Stimulated activated CD8-positive, alpha-beta memory T cell treated with anti-CD3 and anti-CD28 coated beads, Interleukin-4, amount 100 ng/mL, for 48 hours (primary cell): ENCODE measurements at places on chromosomes 7 and 10.

- DNase-seq: no peak
Measured at GRCh38 chr7:39923091-39923490, 27.0 kb upstream of the CDK13 start.

- DNase-seq: no peak
Measured at GRCh38 chr7:134770676-134771075, 8.8 kb upstream of the CALD1 start.

DNA sequence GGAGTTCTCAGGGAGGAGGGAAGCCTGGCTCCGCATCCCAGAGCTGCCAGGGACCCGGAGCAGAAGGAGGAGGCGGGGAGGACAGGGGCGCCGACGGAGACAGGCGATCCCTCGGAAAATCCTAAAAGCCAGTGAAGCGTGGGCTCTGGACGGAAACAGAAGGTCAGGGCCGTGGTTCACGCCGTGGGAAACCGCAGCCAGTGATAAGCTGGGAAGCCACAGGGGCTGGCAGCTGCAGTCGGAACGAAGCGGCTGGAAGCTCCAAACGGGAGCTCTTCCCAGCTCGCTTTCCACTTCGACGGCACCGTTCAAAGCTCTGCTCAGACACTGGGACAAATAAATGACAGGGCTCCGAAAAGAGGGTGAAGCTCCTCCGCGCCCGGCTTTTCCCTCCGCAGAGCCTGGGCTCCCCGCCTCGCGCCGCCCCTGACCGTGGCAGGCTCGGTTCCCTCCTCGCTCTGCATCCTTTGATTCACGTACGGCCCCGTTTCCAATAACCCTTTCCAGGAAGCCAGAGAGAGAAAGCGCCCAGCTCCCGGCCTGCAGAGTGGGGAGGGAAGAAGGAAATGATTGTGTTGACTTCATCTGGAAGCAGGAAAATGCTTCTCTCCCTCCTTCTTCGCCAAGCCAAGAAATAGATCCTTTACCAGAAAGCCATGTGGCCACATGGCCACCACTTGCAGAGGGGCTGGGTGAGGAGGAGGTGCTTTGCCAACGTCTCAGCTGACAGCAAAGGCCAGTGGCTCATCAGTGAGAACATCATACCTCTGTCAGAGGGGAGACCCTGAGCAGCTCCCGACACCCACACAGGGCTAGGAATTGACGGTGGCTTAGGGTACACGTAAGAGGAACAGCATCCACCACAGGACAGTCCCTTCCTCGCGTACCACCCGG, 57.4 kb downstream of the ADRB1 start:
- no peak for DNase-seq

DNA sequence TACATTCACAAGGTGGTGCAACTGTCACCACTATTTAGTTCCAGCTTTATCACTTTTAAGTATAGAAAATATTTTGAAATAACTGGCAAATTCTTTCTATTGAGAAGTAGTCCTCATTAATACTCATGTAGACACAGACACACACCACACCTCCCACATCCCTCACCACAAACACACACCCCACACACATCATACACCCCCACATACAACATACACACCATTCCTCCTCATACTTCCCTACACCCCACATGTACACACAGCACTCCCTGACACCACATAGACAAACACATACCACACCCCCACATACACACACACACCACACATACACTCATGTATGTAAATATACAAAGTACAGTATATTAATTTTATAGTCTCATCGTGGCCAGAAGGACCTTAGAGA, 178.8 kb downstream of the LRMDA start:
- DNase-seq: no peak

- peak; percentile 39 for DNase-seq
Measured at GRCh38 chr7:144818511-144818910, 17.3 kb downstream of the TPK1 start.

DNA sequence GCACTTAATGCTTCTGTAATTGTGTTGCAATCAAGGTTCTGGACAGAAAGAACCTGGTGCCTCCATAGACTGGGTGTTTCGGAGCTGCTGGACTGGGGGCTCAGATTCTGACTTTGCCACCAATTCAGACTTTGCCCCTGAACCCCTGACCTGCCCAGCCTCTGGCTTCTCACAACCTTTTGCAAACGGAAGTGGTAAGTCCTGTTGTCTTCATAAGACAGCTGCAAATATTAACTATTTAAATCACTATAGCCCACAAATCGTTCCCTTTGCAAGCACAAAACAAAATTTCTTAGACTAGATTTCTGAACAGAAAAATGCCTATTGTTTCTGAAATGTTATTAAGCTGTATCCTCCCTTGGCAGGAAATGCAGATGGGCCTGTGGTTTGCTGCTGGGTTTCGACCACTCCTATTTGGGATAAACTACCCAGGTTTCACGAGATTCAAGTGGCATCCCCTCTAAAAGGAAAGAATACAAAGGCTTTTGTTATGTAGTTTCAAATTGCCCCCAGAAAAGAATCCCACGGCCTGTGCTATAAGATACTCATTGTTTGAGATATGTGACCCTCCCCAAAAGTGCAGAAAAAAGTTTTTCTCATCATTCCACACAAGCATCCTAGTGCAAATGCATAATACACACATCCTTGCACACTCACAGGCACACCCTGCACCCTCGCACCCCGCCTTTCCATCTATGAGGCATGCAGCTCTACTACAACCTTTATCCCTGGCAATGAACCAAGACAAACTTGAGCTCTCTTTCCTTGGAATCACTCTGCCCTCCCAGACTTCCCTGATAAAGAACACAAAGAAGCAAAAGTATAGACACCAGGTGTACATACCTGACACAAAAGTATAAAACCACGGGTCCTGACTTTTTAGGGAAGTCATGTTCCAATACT, 209.1 kb downstream of the PRPF18 start:
- no peak for DNase-seq

DNA sequence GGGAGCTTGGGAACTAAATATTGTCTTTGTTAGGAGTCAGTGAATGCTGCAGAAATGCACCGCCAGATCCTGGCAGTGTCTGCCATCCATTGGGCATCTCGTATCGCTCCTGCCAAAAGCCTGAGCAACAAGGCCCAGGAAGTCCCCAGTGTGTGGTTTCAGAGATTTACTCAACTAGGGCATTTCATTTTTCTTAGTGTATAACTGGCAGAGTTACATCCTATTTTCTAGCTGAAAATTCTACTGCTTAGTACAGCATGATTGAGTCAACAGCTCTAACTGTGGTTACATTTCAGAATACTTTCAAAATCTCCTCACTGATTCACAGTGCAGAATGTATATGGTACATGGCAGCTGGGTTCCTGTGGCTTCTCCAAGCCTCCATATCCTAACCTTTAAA, 95.8 kb upstream of the CREB5 start:
- DNase-seq: no peak

DNA sequence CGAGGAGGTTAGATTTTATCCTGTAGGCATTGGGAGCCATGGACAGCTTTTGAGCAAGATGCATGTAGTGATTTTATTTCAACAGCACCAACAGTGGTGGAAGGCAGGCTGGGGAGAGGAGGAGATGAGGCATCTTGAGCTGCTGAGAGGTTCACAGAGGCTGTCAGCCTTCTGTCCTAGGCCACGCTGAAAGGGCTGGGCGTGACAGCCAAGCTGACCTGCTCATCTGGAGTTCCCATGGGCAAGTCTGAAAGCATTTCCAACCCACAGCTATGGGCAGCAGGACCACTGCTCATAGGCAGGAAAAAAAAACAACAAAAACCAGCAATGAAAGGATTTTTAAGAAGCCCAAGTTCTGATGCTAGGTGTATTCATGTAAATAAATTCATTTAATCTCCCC, 7.7 kb downstream of the NEURL1 start:
- DNase-seq: no peak

DNA sequence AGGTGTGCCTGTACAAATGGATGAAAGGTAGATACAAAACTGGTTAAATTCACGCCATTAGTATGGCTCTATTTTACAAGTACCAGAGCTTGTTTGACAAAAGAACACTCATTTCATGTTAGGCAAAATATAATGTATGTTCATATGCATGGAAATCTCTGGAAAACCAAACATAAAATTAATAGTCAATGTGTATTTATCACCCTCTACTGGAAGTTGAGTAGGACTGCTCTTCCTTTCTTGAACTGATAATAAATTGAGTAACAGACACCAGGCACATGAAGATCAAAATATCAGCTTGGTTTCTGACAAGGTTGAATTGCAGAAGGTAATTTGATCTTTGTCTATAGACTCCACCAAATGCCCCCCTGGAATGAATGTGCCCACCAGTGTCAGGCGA, 19.8 kb upstream of the AKR1B1 start:
- no peak for DNase-seq

GRCh38 chr10:18437486-18437885, 213.9 kb downstream of the NSUN6 start:
- no peak for DNase-seq

- peak; percentile 67 for DNase-seq
Measured at GRCh38 chr10:71964743-71965515, 734 bp downstream of the CHST3 start.

DNA sequence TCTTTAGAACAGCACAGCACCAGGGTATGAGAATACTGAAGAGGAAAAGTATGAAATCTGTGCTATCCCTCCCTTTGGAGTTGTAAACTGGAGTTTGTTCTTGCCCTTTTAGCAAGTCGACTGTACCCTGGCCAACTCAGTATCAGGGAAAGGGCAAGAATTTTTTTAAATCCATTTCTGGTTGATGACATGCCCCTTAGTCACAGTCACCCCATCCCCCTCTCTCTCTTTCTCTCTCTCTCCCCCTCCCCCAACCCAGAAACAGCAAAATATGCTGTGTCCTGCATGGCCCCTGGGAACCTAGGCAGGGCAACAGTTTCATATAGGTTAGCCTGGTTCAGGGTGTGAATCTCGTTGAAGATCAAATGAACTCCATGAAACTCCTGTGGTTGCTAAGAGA, 177.7 kb upstream of the ADO start:
- no peak for DNase-seq

- no peak for DNase-seq
Measured at GRCh38 chr7:154884348-154884920, 118.5 kb downstream of the PAXIP1 start.

DNA sequence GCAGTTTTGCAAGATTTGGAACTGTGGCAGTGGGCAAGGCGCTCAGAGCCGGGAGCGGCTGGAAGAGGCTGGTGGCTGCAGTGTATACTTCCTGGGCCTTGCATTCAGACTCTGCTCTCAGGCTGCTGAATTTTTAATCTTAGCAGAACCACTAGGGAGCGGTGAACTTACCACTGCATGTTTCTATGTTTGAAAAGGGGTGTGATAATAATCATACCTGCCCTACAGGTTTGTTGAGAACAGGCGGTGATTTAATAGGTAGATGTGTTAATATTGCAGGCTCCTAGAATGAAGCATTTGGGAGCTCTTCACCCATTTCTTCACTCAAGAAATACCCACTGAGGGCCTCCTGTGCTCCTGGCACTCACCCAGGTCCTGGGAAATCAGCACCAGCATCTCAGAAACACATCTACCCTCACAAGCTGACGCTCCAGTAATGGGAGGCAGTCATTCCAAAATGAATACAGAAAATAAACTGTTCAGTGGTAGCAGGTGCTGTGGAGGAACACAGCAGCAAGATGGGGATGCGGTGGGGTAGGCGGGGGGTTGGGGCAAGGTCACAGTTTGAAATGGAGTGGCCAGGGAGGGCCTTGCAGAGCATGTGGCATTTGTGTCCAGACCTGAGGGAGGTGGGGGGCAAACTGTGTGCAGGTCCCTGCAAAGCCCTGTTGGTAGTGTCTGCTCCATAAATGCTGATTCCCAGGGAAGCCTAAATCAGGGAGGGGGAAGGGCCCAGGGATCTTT, 41.0 kb downstream of the VWA2 start:
- DNase-seq: no peak

DNA sequence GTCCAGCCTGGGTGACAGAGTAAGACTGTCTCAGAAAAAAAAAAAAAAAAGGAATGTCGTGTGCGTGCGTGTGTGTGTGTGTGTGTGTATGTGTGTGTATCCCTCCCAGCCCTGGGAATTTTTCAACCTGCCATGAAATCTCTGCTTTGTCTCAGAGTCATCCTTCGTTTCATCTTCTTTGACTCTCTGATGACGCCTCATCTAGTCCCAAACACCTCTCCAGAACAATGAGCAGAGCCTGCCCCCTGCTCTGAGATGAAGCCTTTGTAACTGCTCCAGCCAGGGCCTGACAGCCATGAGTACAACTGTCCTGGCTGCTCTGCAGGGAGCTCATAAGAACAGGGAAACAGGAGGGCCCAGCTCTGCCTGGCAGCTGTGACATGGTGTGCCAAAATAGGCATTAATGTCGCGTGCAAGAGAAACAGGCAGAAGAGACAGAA, 149.5 kb downstream of the FAM107B start:
- no peak for DNase-seq

DNA sequence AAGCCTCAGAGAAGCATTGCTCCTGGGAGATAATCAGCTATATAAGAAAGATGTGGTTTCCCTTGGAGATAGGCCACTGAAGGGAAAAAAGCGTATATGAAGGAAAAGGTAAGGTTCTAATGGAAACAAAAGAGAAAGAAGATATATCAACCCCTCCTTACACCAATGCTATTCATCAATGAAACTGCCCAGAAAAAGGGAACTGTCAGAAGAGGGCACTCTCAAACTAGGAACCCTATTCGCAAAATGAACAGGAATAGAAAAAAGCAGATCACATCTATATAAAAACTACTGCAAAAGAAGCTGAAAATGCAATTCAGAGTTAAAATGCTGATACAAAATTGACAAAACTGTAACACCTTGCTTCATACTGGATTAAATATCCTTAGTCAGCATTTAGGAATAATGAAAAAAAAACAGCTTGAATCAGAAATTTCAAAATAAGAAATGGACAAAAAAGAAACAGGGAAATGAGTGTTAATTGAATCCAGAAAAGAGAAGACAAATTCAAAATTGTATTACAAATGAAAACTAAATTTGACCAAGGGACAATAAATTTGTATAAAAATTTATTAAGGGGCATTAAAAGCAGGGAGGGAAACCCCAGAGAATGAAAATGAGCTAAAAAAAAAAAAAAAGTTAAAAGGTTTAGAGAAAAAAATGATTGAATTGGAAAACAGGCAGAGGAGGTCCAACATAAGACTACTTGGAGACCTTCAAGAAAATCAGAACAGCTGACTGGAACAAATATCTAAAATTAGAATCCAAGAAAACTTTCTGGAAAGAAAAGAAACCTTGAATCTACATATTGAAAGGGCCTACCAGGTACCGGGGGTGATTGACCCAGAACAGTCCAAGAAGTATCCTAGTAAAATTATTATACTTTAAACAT, 17.9 kb downstream of the NHLRC2 start:
- no peak for DNase-seq

DNA sequence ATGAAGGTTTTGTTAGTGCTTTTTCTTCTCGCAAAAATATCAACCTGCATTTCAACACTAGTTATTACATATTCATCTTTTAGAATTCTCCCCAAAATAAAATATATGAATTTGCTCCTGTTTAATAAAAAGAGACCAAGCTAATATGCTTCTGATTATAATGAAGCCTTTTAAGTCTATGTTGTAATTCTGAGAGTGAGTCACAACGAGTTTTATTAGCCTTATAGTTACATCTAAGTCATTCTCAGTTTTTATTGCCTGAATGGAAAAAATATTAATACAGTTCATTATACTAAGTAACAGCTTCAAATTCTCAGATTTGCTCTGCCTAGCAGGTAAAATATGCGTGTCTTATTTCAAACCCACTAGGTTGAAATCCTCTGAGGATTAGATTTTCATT, 152.4 kb upstream of the CELF2 start:
- no peak for DNase-seq
